ENCODE measurements at places on chromosomes 2 and 18.
A peak's percentile ranks its signal among the peaks of the same experiment; 100 is the strongest.

- DNase-seq, result no peak
Measured at GRCh38 chr2:238558456-238559099, 131.9 kb downstream of the ASB1 start.

DNA sequence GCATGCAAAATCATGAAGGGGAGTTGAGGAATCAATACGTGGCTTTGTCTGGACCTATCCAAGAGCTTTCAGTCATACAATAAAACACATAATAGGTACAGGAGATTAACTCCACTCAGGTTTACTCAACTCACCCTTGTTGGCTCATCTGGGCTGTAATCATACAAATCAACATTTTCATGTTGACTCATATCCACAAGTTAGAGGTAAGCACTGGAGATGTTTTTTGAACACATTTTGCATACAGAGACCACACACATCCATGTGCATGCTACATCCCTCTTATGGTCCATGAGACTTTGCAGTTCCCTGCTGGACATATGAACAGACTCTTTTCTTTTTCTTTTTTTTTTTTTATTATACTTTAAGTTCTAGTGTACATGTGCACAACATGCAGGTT lies 336.9 kb upstream of the PIK3C3 start:
- no peak for DNase-seq

- no peak for DNase-seq
Measured at GRCh38 chr2:148674063-148675020, 29.8 kb downstream of the EPC2 start.

DNA sequence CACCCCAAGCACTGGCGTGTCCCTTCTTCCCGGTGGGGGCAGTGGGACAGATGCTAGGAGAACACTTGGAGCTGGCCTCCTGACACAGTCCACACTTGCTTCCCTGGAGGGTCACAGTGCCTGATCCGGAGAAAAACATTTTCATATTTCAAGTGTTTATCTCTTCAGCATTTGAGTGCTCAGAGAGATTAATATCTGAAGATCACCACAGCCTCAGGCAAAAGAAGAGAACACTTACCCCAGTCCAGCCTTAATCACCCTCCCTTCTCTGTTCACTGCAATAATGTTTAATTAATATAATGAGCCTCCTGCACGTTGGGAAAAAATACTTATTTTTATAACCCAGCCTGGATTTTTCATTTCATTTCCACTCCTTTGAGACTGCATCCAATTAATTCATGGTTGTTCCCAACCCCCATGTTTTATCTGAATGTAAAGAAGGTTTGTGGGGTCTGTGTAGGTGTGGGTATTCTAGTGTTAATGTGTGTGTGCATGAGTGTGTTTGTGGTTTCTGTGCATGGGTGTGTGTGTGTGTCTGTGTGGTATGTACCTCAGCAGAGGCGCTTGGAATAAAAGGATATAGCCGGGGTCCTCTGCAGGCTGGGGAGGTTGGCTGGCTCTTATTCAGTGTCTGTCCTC lies 72.1 kb downstream of the NRP2 start:
- DNase-seq, result no peak

- no peak for DNase-seq
Measured at GRCh38 chr2:137115081-137115794, 349.9 kb downstream of the THSD7B start.

DNA sequence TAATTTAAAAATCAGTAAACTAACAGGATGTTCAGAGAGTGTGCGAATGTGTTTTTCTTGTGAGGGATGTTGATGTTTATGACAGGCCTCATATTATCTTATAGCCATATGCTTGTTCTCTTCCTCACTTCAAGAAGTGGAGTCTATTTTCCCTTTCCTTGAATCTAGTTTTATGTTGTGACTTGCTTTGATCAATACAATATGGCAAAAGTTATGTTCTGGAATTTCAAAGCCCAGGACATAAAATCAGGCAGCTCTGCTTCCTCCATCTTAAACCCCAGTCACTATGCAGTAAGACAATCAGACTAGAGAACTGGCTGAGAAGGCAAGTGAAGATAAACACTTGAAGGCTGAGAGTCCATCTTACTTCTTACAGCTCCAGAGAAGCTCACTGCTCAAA lies 585.1 kb upstream of the NETO1 start:
- no peak for DNase-seq

GRCh38 chr2:54191361-54192135 lies 64.5 kb downstream of the TSPYL6 start:
- DNase-seq, result no peak

DNA sequence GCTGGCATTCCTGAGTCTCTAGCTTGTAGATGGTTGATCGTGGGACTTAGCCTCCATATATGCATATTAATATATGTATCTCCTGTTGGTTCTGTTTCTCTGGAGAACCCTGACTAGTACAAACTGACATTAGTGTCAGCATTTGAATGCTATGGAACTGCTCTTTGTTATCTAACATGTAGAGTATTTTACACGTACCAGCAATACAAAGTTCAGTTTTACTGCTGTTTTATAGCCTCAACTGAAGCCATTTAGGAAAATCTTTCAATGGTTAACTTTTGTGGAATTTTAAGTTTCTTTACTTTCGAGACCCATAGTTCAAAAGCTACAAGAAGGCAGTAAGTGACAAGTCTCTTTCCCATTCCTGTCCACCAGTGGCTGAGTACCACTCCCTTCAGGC lies 418.4 kb downstream of the NUP35 start:
- DNase-seq, result no peak

DNA sequence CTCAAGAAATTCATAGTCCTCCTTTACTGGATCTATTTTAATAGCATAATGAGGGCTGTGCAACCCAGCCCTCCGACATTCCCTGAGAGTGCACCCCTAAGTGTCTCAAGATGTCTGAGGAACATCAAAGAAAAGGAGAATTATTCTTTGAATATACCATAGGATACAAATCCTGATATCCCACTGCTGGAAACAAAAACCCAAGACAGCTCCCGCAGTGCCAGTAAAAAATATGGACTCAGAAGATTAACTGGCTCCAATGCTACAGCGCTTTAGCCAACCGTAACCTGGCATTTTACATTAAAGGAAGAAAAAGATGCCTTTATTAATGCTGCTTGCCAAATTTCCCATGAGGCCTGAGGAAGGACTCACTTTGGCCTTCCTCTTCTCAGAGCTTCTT lies 168.4 kb downstream of the TTC32 start:
- peak; percentile 27 for DNase-seq

DNA sequence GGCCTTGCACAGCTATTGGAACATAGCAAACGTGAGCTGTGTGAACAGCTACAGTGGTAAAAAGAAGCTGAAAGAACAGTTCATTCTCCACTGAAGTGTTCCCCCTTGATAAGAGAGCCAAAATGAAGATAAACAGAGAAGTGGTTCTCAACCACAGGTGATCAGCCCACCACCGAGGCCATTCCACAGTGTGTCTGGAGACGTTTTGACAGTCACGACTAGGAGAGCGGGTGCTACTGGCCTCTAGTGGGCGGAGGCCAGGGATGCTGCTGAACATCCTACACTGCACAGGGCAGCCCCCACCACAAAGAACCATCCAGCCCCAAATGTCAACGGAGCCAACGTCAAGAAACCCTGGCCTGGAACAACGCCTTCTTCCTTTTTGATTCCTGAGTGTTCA lies 38.4 kb downstream of the ADCY3 start:
- DNase-seq, result no peak

- DNase-seq, result no peak
Measured at GRCh38 chr18:12737243-12737902, 34.5 kb downstream of the PSMG2 start.

DNA sequence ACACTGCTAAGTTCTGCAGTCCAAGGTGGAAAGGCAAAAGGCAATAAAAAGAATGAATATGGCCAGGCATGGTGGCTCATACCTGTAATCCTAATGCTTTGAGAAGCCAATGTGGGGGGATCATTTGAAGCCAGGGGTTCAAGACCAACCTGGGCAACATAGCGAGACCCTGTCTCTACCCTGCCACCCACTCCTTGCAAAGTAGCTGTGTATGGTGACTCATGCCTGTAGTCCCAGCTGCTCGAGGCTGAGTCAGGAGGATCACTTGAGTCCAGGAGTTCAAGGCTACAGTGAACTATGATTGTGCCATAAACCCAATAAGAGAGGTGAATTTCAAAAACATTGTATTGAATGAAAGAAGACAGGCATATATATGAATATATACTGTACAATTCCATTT lies 2.4 kb downstream of the MYL12B start:
- no peak for DNase-seq

DNA sequence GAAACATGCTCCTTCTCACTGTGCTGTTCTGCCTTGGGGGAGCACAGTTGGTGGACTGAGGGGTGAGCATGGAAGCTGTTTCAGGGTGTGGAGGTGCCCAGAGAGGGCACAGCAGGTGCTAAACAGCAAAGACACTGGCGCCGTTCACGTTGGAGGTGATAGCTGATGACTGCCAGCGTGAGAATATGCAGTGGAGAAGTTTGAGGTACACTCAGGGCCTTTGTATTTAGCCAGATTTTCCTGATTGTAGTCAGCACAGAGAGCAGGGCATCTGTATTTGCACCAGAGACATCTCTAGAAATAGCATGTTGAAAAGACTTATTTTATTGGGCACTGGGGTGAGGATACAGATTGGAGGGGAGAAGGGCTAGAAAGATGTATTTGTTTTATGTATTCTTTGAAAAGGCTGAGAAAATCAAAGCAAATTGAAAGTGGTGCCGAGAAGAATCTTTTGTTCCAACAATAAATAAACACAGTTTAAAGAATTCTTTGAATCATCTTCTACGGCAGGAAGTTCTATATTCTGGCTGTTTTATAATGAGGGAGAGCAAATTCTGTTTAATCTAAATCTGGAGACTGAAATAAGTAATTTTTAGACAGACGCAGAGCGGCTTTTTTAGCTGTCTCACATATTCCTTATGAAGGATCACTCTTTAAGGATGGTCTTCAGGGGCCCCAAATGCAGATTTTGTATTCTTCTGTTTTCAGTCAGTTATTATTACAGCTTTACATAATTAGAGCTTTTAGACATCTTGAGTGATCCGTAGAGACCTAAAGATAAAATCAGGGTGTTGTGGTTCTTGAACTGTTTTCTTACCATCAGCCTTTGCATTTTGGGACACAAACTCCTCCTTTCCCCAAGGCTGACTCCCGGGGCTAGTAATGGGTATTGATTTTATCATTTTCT lies 7.1 kb downstream of the ZNF532 start:
- no peak for DNase-seq

GRCh38 chr2:191618046-191618780 lies 59.7 kb upstream of the NABP1 start:
- DNase-seq, result no peak

DNA sequence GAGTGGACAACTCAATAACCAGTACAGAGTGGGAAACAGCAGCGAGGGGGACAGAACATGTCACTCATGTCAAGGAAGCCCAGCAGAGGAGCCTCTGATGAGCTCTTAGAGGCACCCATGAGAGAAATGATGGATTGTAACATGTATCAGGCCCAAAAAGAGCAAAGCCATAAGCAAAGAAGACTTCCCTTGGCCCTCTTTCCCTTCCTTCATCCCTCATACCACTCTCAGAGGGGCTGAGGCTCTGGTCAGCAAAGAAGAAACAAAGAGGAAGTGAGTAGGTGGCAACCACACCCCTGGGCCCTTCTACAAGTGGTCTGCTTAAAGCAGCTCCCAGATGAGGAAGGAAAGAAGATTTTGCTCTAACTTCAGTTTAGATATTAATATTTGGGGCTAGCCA lies 112.8 kb downstream of the CDC42EP3 start:
- no peak for DNase-seq

DNA sequence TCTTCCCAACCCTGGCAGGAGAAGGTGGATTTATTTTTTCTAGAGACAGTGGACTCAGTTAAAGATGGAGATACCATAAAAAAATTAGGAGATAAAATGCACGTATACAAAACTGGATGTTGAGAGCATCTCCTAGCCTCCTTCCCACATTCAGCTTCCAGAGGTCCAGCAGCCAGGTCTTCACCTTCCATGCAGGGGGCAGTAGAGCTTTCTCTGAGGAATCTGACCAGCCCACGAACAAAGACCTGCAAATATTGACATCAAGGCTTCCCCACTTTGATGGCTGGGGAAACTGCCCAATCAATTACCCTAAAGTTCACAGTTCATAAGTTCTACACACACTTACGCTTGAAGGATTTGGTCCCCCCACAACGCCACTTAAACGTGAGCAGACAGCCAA lies 24.5 kb downstream of the AQP4 start:
- no peak for DNase-seq

DNA sequence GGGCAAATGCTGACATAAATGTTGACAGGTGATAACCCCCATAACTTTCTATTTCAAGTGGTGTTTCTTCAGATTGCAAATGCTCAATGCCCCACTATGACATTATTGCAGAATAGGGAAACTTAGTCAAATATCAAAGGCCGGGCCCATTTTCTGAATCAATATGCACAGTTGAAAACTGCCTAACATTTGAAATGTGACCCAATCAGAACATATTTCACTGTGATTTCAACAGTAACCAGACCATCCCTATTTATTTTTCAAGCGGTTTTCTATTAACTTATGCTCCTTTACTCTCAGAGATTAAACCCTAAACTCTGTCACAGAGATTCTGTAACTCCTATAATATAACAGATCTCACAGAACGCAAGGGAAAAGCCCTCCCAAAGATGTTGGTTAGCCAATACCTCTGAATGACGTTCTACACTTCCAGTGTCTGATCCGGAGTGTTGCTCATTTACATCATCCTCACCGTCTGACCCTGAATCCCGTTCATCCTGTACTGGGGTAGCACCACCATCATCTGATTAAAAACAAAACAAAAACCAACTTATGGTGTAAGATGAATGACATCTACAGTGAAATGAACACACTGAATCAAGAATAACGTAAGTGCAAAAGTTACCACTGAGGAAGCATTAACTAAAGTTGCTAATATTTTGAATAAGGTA lies 2.9 kb downstream of the IWS1 start:
- DNase-seq, result no peak

DNA sequence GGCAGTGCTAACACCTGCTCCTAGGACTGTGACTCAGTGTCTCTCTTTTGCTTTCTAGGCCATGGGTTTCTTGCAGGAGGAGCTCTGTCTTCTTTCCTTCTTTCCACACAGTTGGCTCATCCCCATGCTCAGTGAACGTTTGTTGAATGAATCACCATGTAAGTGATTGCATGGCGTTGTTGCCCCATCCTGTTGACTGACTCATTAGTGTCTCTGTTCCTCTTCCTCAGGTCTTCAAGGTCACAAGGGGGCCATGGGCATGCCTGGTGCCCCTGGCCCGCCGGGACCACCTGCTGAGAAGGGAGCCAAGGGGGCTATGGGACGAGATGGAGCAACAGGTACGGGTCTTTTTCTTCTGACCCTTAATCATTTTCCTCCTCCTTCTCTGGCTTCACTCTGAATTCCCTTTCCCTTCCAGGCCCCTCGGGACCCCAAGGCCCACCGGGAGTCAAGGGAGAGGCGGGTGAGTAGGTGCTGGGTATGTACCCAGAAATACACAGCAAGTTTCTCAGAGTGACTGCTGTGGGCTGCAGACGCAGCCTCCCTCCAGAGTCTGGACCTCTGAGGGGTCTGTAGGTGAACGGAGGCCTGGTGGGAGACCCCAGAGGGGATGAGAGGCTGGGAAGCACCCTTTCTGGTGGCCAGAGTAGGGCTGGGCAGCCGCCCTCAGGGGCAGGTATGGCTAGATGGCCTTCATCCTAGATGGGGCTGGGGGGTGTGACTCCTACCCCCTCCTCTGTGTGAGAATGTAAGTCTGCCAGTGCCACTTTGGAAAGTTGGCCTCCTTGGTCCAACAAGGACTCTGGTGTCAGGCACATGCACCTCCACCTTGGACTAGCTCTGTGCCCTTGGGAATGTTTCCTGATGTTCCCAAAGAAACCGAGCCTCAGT lies 32.4 kb downstream of the MARCO start:
- DNase-seq, result no peak

GRCh38 chr18:64331419-64331818 lies 182.5 kb upstream of the LINC00305 start:
- no peak for DNase-seq

All from astrocyte of the spinal cord (primary cell).